ENCODE measurements at places on chromosomes 16 and 17.

DNA sequence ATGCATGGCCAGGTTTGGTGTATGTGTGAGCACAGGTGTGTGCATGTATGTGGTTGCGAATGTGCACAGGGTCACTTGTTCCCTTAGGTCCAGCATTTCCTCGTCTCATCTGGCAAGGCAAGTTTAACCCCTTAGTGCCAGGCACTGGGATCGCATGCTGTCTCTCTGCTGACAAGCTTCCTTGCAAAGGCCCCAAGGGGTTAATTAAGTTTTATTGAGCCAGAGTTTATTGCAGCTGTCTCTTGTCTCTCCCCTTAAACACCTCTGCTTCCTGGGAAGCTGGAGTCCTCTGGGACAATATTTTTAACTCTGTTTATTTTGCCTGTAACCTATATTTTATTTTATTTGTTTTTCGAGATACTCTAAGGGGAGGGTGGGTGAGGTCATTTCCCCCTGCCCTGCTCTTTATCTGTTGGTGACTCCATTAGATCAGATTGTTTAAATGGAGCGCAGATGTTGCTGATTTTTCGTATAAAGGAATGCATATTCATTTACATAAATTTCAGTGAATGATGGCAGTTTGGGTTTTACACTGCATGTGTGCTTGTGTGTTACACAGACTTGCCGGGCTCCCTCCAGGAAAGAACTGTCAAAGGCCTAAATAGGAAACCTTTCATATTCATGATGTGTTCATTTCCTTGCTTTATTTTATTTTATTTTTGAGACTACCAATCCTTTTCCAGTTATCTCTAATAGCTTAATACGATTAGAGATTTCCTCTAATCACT, 99.7 kb downstream of the CBLN1 start:
- DNase-seq: no peak

GRCh38 chr17:57559226-57559625, 185.9 kb downstream of the CCDC182 start:
- no peak for DNase-seq

DNA sequence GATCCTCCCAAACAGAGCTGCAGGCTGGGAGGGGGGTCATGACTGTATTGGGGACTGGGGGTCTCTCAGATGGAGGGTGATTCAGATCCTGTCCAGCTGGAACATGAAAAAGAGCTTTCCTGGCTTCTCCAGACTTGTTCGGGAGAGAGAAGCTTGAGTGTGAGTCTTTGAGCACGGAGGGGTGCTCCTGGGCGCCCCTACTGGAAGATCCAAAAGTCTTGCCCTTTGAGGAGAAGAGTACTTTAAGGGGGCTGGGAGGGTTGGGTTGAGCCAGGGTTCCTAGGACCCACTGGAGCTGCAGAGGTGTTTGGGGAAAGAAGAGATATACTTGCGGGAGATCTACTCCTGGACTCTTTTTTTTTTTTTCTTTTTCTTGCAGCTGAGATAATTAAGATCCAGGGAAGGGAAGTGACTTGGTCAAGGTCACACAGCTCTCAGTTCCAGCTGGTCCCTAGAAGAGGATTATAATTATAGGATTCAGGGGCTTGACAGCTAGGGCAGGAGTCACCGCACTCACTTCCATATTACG, 8.4 kb downstream of the RARA start:
- DNase-seq: peak; percentile 74

- peak; percentile 7 for DNase-seq
Observed at GRCh38 chr16:66265556-66266141, 100.8 kb upstream of the CDH5 start.

DNA sequence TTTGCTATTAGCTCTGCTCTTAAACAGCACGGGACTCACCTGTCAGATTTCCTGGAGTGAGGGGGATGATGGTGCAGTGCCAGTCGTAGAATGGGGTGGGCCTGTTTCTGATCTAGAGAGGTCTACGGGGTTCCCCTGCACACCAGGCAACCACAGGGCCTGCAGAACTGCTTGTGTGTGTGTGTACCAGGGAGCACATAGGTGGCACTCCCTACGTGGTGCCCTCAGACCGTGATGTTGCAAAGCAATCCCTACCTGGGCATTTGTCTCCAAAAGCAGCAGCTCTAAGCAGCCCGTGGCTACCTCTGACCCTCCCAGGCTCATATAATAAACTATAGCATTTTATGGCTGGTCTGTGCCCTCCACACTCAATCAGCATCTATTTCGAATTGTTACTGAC, 38.5 kb downstream of the MPRIP start:
- no peak for DNase-seq

DNA sequence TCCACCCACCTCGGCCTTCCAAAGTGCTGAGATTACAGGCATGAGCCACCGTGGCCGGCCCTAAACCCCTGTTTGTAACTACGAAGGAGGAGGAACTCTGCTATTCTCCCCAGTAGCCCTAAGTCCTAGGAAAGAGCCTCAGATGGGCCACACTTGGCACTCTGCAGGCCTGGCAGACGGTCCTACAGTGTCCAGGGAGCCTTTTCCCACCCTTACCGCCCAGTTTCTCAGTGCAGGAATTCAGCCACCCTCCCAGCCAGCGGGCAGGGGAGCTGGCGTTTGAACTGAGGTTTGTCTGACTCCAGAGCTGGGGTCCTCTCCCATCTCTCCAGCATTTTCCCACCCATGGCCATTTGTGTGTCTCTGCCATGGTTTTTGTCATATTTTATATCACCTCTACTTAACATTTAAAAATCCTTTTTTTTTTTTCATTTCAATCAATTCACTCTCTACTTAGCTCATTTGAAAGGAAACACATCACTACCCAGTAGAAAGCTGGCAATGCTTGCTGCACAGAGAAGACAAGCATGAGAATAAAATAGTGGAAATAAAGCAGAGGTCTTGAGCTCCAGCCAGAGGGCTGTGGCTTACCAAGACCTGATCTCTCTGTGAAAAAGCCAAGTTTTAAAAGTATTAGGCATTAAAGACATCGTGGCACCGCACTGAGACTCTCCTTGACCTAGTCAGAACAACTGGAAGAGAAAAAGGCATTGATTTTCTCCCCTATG, 34.9 kb downstream of the BCO1 start:
- DNase-seq: no peak

DNA sequence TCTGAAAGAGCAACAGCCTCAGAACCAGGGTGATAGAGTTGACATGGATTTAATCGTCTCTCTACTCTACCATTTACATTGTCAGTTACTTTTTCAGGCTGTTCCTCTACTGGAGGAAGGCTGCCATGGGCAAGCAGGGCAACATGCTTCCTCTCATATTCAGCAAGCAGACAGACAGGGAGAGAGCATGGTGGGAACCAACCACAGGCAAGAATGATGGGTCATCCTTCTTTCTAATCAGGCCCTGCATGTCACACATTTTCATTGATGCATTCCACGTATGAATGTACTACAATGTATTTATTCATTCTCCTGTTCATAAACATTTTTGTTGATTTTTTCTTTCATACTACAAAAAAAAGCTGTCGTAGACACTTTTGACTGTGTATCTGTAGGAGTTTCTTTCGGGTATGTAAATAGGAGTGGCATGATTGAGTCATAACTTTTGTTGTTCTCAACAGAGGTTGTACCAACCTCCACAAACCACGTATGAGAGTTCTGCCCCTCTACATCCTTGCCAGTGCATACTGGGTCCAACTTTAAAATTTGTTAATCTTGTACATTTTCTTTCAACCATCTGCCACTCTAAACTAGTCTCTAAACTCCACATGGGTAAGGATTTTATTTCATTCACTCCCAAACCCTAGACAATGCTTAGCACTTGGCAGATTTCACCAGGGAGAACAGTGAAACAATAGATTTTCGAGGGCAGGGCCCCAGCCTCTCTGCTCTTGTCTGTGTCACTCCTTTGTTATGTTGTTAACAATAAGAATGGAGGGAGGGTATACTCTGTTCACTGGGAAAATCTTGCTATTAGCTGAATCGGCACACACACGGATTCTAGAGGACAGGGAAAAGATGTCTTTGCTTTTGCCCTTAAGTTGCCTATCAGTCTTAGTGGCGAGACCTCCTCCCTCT, 58.7 kb downstream of the CMC2 start:
- no peak for DNase-seq

DNA sequence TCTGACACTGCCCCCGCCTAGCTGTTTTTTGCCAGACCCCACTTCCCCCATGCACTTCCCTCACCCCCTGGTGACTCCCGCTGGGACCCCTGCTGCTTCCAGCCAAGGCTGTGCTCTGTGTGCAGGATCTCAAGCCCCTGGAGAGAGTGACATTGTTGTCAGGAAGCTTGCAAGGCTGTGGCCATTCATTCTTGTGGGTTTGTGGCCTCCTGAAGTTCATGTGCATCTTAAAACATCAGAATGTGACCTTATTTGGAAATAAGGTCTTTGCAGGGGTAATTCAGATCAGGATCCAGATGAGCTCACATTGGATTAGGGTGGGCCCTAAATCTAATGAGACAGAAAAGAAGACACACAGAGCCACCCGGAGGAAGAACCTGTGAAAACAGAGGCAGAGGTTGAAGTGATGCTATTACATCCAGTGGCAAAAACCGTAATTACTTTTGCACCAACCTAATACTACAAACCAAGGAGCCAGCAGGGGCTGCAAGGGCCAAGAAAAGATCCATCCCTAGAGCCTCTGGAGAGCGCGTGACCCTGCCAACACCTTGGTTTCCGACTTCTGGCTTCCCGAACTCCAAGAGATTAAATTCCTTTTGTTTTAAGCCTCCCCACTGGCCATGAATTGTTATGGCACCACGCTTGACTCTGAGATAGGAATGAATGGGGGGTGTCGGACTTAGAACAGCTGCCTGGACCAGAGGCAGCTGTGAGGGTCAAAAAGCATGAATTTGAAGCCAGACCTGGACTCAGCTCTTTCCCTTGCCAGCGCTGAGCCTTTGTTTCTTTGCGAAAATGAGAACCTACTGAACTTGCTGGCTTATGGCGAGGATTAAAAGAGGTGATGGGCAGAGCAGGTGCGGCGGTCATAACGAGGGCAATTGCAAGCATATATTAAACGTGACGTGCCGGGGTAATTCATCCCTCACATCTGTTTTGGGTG, 75.5 kb downstream of the BMERB1 start:
- peak; percentile 37 for DNase-seq

DNA sequence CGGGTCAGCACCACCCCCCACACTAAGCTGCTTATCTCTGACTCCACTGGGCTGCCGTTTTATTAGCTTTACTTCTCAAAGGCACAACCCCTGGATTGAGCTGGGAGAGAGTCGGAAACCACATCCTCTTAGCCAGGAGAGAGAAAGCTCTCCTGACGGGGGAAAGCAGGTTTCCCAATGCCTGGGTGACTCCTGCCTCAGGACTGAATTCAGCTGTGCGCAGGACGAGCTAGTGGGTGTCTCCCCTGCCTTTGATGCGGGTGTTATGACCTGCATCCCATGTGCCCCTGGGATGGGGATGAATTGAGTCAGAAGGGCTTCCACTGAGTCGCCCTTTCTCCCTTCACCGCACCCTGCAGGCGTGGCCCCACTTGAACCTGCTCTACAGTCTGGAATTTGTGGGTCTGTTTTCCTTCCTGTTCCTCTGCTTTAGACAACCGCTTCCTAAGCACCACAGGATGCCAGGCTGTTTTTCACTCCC, 819.2 kb upstream of the EEF2KMT start:
- no peak for DNase-seq

DNA sequence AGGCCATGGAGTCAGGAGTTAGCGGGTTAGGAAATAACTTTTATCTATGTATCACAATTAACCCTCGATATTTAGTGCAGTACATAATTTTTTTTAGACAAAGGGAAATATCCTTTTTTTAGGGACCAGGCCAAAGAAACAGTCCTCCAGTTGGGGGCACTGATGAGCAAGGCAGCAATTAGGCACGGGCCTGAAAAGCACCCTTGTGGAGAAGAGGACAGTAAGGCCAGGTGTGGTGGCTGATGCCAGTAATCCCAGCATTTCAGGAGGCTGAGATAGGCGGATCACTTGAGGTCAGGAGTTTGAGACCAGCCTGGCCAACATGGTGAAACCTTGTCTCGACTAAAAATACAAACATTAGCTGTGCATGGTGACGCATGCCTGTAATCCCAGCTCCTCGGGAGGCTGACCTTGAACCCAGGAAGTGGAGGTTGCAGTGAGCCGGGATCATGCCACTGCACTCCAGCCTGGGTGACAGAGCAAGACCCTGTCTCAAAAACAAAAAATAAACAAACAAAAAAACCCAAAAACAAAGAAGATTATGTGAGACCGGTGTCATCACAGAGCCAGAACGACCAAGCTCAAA, 158.3 kb upstream of the NOL11 start:
- DNase-seq: no peak

DNA sequence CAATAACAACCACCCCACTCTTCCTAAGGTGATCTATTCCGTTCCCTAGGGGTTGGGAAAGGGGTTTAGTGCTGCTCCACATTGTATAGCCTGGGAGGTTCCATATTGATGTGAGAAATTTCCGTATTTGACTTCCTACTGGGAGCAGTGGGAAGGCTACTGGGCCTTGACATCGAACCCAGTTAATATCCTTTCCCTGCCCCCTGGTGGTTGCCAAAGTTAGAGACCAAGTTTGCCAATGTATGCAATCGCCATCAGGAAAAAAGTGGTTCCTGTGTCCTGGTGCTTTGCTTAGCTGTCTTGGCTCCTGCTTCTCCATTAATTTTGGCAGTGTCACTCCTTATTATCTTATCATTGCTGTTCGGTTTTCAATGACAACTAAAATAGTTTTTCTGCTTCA, 914.9 kb downstream of the KCNJ2 start:
- peak; percentile 77 for DNase-seq

DNA sequence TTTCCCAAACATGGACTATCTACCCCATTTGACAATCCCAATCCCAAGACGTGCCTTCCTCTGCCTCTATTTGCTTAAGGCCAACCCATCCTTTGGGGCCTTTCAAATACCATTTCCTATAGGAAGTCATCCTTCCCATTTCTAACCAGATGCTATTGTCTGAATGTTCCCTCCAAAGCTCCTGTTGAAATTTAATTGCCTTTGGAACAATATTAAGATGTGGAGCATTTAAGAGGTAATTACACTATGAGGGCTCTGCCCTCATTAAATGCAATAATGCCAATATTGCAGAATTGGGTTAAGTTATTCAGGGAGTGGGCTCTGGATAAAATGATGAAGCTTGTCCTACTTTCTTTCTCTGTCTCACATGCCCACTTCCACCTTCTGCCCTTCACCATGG, 125.4 kb downstream of the ASIC2 start:
- no peak for DNase-seq

DNA sequence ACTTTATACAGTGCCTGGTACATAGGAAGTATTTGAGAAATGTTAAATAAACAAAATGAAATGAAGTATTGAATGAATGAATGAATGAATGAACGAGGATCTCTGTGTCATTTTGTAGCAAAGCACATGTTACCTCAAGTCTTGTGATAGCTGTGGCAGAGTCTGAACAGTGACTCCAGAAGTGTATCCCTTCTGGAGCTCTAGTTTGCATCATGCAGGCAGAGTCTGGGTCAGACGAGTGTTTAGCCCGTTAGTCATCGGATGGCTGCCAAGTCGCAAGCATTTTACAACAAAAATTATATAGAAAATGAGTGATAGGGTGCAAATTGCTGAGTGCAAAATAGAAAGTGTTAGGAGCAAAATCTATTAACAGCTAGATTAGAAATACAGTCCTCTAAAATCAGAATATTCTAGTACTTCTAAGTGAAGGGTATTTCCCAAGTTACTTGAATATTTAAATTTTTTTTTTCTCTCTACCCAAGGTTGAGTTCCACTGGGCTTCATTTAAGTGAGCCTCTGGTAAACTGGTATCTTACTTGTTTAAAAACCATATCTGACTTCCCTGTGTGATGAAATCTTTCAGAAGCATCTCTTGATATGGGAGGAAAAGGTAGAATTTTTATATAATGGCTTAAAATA, 113.3 kb downstream of the FTO start:
- DNase-seq: no peak

Measured in D341Med (cell line).